Stimulated activated CD8-positive, alpha-beta memory T cell treated with anti-CD3 and anti-CD28 coated beads, Interleukin-7, amount 100 ng/mL, for 24 hours (primary cell): ENCODE measurements at places on chromosomes 4 and X.

DNA sequence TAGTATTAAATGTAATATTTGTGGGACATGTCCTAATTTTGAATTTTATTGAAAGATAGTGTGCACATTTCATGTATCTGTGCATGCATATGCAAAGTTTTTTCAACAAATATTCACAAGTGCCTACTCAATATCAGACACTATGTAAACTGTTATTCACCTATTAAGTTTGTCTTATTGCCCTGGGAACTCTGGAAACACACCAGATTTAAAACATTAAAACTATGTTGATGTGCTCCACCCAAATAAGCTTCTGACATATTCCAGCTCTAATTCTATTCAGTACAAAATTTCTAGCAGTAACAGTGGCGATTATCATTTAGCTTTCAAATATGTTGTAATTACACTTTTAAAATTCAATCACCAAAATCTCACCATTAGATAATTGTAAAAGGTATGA, 183.1 kb upstream of the TTC29 start:
- no peak for DNase-seq

DNA sequence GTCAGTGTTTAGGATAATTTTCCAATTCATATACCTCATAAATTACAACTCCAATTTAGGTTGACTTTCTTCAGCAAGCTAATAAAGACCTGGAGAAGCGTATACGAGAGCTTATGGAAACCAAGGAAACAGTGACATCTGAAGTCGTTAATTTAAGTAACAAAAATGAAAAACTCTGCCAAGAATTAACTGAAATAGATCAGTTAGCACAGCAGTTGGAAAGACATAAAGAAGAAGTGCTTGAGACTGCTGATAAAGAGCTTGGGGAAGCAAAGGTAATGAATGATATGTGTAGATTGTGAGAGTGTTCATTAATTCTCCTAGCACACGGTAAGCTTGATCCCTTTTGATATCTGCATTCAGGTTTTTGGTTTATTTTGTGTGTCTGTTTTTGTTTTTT, 16.8 kb downstream of the CEP135 start:
- DNase-seq: no peak

DNA sequence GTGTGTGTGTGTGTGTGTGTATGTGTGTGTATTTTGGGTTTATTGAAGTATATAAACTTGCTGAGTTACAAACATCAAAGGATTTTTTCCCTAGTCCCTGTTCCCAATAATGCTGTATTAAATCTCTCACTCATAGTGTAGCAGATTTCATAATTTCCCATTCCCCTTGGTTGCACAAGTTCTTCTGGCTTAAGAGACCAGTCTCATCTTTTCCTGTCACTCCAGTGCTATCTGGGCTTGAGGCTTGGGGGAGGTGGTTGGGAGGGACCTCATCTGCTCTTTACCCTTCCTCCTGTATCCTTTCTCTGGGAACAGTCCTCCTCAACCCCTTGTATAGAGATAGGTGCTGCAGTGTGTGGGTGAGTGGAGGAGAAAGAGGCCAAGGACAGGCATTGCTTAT, 285.4 kb upstream of the BOD1L1 start:
- no peak for DNase-seq

DNA sequence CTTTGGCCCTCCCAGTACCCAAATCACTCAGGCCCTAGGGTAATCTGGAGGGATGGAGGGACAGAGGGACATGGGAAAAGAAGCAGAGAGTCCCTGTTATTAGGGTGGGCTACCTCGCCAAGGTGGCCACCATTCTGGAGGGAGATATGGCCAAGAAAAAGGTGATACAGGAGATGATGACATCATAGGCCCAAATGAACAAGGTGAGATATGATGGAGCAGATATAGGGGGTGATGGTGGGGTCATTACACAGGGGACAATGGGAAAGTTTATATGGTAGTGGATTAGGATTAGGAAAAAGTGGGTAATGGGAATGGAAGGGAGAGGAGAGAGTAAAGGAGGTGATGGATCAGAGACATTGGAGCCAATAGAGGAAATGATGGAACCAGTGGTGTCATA, 12.9 kb upstream of the SYP start:
- DNase-seq: no peak

- no peak for DNase-seq
These were observed 30.3 kb downstream of the STPG2 start for GRCh38 chr4:98113012-98113411.

- no peak for DNase-seq
These were observed 18.4 kb upstream of the TBC1D1 start for GRCh38 chr4:37872310-37872988.
